Lower leg skin (tissue), 4 donors: ENCODE measurements at places on chromosomes 2 and 18.

GRCh38 chr2:189952536-189953109 lies 109.9 kb downstream of the MSTN start:
- no peak for DNase-seq

GRCh38 chr2:128695646-128696220 lies 377.1 kb upstream of the HS6ST1 start:
- no peak for DNase-seq

DNA sequence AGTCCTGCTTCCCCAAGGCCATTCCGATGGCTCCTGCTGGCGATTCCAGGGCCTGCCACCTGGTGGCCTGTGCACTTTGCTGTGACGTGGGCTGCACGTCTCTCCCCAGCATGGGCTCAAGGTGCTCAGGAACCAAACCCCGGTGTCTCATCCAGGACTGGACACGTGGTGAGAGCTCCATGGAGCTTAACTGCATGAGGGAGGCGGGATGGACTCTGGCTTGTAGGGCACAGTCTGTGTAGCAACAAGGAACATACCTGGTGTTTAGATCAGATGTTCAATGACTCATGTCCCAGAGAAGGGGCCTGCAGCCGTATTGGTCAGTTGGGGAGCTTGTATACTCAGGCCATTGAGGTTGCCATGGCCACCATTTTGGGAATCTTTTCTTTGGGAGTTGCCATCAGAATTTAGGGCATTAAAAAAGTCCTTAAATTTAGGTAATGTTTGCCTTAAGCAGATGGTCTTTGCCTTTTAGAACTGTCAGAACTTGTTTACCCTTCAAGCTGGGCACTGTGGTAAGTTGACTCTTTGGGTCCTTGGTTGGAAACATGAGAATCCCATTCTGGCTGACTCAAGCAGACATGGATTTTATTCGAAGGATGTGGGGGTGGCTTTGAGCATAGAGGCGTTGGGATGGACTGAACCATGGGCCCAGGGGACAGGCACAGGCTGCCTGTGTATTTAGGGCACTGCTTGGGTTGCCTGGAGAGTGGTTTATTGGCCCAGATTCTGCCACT lies 21.0 kb downstream of the AGAP1 start:
- DNase-seq = no peak

- no peak for DNase-seq
Measured at GRCh38 chr2:33380001-33380609, 96.3 kb upstream of the RASGRP3 start.

- DNase-seq = no peak
Measured at GRCh38 chr2:143645921-143646645, 516.9 kb downstream of the ARHGAP15 start.

DNA sequence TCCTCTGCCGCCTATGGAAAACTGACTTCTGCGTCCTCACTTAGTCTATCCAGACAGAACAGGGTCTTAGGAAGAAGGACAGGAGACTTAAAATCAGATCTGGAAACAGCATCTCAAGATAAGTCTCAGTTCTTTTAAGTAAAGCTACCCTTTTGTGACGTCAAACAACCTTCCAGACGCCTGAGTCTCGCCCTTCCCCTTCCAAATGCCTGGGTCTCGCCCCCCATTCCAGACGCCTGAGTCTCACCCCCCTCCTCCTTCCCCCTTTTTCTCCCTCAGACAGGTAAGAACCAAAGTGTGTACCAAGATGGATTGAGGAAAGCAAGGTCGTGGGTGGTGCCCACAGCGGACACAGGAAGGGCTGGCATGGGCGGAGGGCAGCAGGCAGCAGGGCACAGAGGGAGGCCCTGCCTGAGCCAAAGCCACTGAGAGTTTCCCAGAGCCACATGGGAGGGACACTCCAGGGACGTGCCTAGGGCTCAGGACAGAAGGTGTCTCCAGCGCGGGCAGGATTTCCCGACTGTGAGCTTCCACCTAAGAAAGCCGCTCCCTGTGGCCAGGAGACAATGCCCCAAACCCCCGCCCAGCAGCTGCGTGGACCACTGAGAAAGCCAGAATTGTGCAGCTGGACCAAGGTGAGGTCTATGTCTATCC lies 51.3 kb downstream of the ANKMY1 start:
- DNase-seq = peak; percentile 77
